Astrocyte (in vitro differentiated cells and primary cell): ENCODE measurements at places on chromosomes 12 and 14. TPM values are rescaled to one million over a fixed set of nuclear protein-coding genes. Genes with fewer than 3 reads are reported as not detected.

HCAR2 gene
- total RNA-seq, result not detected in 2 replicates

GPRC5D gene
- total RNA-seq, result not detected in 2 replicates

APOF gene
- not detected in 2 replicates for total RNA-seq

SDSL gene
- total RNA-seq, result 9.5 and 10.5 TPM in 2 replicates

KRT6C gene
- total RNA-seq, result not detected in 2 replicates

AGAP2 gene
- total RNA-seq, result 0.14 and 0.17 TPM in 2 replicates

SLC25A47 gene
- not detected in 2 replicates for total RNA-seq

HIP1R gene
- total RNA-seq, result 21.3 and 22.2 TPM in 2 replicates

KRT71 gene
- total RNA-seq, result not detected in 2 replicates

SOCS2 gene
- 2.6 and 6.4 TPM in 2 replicates for total RNA-seq

EIF2S3B gene
- total RNA-seq, result 5.4 and 6.0 TPM in 2 replicates

RHNO1 gene
- total RNA-seq, result 15.0 and 15.6 TPM in 2 replicates

C14orf132 gene
- total RNA-seq, result 8.0 and 14.0 TPM in 2 replicates

KRT77 gene
- not detected in 2 replicates for total RNA-seq

BEGAIN gene
- total RNA-seq, result 0.54 and 0.89 TPM in 2 replicates

RBP5 gene
- not detected in 2 replicates for total RNA-seq

FBLN5 gene
- 12.5 and 14.9 TPM in 2 replicates for total RNA-seq

BDKRB1 gene
- total RNA-seq, result 0.20 TPM in 1 of 2 replicates, not detected in the other

RPL10L gene
- total RNA-seq, result not detected in 2 replicates

RNU6-8 gene
- not detected in 2 replicates for total RNA-seq

C12orf54 gene
- 1.2 and 1.8 TPM in 2 replicates for total RNA-seq

DDX51 gene
- 8.2 and 10.2 TPM in 2 replicates for total RNA-seq

CCDC88C gene
- total RNA-seq, result 8.9 and 12.4 TPM in 2 replicates

NFE2 gene
- total RNA-seq, result 0.29 and 0.41 TPM in 2 replicates

MDGA2 gene
- total RNA-seq, result 2.0 and 2.4 TPM in 2 replicates

DIO3 gene
- total RNA-seq, result 0.46 and 0.79 TPM in 2 replicates

FIGNL2 gene
- total RNA-seq, result 5.0 and 6.7 TPM in 2 replicates

PSMB11 gene
- total RNA-seq, result not detected in 2 replicates

KCNJ8 gene
- total RNA-seq, result 0.93 and 1.0 TPM in 2 replicates

AMIGO2 gene
- total RNA-seq, result 25.2 and 35.4 TPM in 2 replicates

PLD4 gene
- 0.14 and 0.60 TPM in 2 replicates for total RNA-seq

GALNT16 gene
- 6.2 and 6.3 TPM in 2 replicates for total RNA-seq

STAT6 gene
- 33.8 and 36.2 TPM in 2 replicates for total RNA-seq
